ENCODE measurements at places on chromosomes 4 and X. TPM values are rescaled to one million over a fixed set of nuclear protein-coding genes. Genes with fewer than 3 reads are reported as not detected.

GRCh38 chr4:4477391-4477790 is 64.5 kb downstream of the STX18 start:
- DNase-seq = no peak

- DNase-seq = no peak
These were observed 84.3 kb downstream of the NBDY start for GRCh38 chrX:56813318-56813837.

- no peak for DNase-seq
These were observed 3.9 kb downstream of the SHISA3 start for GRCh38 chr4:42401171-42401570.

- DNase-seq = peak; percentile 88
These were observed 185.4 kb downstream of the OR13H1 start for GRCh38 chrX:131729295-131729694.

GRCh38 chr4:170386511-170386910 is 296.8 kb upstream of the AADAT start:
- DNase-seq = no peak

DNA sequence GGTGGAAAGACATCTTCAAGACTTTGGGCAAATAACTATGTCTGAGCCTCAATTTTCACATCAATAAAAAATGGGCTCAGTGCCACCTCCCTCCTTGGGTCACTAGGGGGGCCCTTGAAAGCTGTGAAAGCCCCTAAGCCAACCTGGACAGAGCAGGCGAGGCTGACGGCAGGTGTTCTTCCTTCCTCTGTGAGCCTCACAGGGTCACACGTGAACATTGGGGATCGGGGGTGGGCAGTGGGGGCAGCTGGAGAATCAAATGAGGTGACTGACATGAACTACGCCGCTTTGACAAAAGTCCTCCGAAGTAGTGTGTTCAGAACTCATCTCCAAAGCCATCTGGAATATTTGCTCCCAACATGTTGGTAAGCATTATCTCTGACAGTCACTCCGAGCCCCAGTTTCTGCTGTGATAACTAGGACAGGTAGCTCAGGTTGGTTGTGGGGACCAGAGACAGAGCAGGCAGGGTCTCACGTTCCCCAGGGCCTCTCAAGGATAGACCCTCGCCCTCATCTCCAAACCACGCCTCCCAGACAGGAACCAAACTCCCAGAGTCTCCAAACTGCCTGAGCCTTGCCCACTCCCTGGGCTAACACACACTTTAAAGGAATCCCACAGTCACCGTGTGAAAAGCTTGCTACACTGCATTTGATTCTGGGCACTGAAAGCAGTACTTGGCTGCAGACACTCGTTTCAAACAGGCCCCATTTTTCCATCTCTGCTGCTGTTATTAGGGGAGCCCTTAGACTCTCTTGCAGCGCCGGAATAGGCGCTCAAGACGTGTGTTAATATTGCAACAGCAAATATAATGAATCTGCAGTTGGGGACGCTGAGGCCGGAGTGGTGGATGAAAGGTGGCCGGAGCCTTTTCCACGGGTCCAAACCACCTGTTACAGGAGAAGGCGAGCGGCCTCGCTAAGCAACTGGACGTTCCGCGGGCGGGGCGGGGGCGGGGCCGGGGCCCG is 717 bp upstream of the WFS1 start:
- no peak for DNase-seq

- no peak for DNase-seq
These were observed 111.3 kb downstream of the SHROOM3 start for GRCh38 chr4:76546327-76546726.

- no peak for DNase-seq
These were observed 111.3 kb downstream of the TSPAN7 start for GRCh38 chrX:38672646-38673045.

GRCh38 chrX:112051576-112051975 is 31.0 kb downstream of the TRPC5 start:
- no peak for DNase-seq

The CNGA1 gene
- polyA plus RNA-seq = 5.7 TPM

The GLRB gene
- polyA plus RNA-seq = not detected

The TEX13B gene
- not detected for polyA plus RNA-seq

The GPM6B gene
- polyA plus RNA-seq = 2.6 TPM

The CLCN4 gene
- 3.2 TPM for polyA plus RNA-seq

The USP26 gene
- not detected for polyA plus RNA-seq

The WAS gene
- polyA plus RNA-seq = 21.4 TPM

The GNPDA2 gene
- polyA plus RNA-seq = 26.5 TPM

Measured in GM12878 (cell line).